NCI-H526 treated with DMSO at 0.1 percent for 48 hours (cell line): ENCODE measurements at places on chromosomes 3 and 15.

GRCh38 chr3:184289426-184289938, 9.6 kb upstream of the PSMD2 start:
- DNase-seq = peak; percentile 43

- no peak for DNase-seq
Observed at GRCh38 chr3:73652896-73653295, 28.2 kb upstream of the PDZRN3 start.

DNA sequence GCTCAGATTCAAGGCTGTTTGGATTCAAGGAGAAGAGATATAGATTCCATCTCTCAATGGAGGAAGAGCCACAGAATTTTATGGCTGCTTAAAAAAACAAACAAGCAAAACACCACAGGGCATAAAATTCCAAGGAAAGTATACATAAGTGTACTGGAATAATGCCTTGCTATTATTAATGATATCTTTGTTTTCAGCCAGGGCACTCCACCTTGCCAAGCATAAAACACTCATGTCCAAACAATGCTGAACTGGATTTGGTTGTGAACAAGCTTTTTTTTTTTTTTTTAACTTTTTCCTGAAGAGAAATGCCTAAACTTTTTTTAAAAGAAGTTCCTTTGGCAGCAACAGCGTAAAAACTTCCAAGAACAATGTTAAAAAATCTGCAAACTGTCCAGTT, 4.8 kb upstream of the CLSTN2 start:
- DNase-seq = no peak

DNA sequence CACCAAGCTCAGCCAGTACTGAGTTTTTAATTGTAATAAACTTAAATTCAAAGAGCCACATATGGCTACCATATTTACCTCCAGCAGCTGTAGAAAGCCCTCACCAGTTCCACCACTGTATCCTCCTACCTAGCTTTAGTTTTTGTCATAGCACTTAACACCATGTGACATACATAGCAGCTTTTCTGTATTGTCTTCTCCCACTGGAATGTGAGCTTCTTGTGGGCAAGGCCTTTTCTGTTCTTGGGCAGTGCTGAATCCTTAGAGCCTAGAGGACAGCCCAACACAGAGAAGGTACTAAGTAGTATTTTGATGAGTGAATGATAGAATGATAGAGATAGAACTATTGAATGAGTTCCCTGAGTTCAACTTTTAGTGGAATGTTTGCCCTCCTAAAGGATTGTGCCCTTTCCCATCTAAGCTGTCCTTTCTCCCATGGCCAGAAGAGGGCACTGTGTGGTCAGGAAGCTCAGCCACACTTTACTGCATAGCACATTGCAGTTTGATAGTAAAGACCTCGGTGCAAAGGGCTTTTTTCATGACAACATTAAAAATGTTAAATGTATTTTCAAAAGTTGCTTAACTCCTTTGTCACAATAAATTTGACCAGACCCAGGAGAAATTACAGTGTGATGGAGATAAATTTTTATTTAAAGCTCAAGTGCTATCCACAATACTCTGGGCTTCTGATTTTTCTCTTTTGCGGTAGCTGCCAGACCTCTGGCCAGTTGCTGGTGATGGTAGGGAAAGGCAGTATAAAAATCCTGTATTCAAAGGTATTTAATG, 115.8 kb downstream of the GHSR start:
- peak; percentile 34 for DNase-seq

GRCh38 chr3:192915304-192915703, 2.4 kb downstream of the MB21D2 start:
- DNase-seq = peak; percentile 76

- no peak for DNase-seq
Observed at GRCh38 chr3:162400697-162401096, 904.1 kb downstream of the OTOL1 start.

GRCh38 chr3:173932624-173933023, 535.1 kb downstream of the NLGN1 start:
- peak; percentile 57 for DNase-seq

DNA sequence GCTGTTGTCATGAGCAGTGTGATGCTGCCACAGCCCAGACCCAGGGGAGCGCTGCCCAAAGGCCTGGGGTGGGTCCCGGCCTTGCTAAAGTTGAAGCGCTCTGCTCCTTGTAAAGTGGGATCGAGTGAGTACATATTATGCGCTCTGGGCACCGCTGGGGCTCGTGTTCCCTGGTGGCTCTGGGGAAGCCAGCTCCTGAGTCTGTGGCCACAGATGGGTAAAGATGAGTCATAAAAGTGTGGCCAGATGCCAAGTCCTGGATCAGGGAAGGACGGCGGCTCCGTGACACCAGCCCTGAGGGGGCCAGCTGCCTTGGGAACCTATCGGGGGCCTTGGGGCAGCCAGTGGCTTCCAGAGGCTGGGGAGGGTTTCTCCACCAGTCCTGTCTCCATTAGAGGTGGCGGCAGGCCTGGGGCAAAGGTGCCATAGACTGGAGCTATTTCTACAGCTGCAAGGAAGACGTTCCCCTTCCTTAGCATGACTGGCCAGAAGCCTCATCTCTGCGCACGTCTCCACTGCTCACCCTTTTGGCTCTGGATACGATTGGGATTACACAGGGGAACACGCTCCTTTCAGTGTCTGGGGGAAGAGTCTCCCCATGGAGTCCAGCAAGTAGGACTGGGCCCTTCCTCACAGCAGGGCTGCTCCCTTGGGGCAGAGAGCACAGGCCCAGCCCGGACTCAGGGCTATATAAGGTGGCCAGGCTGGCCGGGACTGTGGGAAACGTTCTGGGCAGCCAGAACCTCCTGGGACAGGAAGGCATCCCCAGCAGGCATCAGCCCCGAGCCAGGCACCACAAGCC, 1.2 kb upstream of the ITIH4 start:
- DNase-seq = no peak

- DNase-seq = no peak
Observed at GRCh38 chr3:128577711-128578110, 72.9 kb downstream of the RPN1 start.

- DNase-seq = no peak
Observed at GRCh38 chr3:107227091-107227490, 150.1 kb upstream of the CCDC54 start.

DNA sequence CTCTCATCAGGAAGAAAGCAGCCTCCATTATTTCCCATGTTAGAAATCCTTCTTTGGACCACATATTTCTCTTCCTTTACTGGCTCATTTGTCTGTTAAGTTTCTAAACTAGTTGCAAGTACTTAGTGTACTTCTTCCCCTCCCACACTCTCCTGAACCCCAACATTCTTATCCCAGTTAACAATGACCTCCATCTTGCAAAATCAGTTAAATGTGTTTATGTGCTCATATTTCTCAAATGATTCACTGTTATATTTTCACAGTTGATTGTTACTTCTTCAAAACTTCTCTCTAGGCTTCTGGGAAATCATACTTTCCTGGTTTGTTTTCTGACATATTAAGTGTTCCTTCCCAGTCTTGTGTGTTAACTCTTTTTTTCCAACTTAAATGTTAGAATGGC, 856.9 kb downstream of the EPHA3 start:
- DNase-seq = no peak

DNA sequence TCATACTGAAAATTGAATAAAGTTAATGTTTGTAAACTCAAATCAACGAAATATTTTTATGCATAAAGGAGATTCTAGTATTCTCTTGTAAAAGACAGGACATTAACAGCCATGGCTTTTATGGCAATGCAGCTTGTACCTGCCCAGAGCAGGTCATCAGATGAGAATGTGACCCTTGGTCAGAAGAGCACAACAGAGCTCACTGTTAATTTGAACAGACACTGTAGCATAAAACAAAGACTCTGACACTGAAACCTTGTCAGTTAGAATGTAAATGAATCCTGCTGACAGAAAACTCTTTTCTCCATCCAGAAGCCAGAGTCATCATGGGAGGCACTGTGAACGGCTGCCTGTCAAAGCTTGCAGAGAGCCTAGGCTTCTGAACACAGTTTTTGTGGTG, 410.6 kb downstream of the RAP2B start:
- no peak for DNase-seq

- no peak for DNase-seq
Observed at GRCh38 chr3:81154611-81155143, 606.8 kb downstream of the GBE1 start.

- DNase-seq = peak; percentile 24
Observed at GRCh38 chr3:101466465-101467309, 46.3 kb downstream of the SENP7 start.

DNA sequence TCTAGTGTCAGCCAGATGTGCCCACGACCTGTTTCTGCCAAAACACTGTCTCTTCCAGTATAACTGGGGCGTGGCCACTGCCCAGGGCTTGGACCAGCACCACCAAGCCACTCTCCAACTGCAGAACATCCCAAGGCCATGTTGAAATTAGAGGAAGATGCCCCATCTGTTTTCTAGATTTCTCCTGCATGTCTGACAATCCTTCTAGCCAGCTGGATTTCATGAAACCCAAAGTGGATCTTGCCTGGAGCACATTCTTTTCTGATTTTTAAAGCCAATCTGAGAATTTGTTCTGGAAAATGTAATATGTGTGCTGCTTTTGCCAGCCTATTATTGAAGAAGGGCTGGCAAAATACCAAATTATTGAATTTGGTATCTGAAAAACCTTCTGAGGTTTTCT, 182.5 kb downstream of the SLCO3A1 start:
- no peak for DNase-seq

DNA sequence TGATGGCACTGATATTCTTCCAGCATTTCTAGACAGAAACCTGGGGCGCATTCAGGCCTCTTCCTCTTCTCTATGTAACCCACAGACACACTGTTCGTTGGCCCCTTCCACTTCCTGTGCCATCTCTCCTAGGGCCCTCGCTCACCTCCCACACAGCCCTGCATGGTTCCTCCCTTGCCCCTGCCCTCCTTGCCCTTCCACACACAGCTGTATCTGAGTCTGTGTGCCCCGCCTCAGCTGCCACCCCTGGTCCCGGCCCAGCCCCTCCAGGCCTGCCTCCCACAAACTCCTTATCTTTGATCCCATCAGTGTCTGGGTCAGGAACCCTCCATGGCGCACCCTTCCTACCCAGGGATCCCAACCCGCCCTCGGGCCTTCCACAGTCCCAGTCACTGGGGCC, 37.9 kb downstream of the RAB6B start:
- DNase-seq = no peak

GRCh38 chr3:62557450-62557849, 184.1 kb upstream of the FEZF2 start:
- DNase-seq = no peak

- DNase-seq = no peak
Observed at GRCh38 chr3:178367817-178368617, 168.2 kb upstream of the KCNMB2 start.

DNA sequence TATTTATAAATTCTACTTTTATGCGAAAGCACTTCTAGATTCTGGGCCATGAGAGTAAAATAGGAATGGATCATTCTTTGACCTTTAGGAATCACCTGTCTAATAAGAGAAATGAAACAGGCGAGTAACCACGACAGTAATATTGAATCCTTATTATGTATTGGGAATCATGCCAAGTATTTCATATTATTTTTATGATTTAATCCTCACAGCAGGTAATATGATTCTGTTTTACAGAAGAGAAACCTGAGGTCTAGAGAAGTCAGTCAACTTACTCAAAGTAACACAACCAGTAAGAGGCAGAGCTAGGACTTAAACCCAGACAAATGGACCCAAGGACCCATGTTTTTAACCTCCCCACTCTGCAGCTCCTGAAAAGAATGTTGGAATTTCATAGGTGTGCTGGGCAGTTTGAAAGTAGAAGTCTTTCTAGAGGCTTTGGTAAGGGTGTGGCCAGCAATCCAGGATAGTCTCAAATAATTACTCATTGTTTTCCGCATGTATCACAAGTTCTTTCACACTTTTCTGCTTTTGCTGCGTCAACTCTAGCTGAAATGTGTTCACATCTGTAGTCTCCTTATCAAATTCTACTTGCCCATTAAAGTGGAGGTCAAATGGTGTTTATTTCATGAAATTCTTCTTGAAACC, 181.7 kb downstream of the TPRG1 start:
- DNase-seq = no peak

DNA sequence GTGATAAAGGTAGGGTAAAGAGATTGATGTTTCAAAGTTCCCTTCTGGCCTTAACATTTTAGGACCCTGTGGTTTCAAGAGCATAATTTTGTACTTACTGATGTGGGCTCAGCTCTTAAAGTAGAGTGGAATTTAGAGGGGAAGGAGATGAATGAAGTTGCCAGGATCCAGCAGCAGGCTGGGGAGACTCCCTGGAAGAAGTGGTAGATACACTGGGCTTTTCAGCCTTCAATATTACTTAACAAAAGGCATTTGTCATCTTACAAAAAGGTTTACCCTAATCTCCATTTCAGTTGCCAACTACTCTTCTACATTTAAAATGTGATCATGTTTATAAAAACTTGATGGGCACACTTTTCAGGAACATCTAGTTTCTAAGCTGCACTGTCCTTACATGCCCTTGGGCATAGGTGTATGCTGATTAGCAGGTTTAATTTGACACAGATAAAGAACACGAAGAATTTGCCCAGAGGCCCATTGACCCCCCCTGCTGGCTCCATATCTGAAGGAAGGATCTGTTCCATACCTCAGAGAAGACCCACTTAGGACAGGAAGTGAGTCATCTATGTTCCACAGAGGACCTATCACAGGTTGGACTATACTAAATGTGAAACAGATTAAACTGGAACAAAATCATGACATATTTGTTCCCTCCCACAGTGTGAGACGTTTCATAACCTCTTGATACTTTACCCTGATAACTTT, 93.0 kb upstream of the LPP start:
- no peak for DNase-seq

DNA sequence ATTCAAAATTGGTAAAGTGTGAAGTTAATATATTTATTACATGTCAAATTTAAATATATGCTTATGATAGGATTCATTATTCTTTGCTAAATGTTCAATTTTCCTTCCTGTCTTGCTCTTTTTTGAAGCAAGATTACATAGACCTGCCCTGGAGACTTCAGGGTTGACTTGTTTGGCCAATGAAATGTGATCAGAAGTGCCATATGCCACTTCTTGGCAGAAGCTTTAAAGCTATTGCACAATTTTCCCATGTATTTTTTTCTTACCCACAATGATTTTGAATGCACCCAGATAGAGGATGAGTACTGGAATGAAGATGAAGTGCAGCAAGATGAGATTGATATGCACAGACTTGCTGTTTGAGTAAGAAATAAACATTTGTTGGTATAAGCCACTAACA, 406.3 kb upstream of the BCHE start:
- DNase-seq = no peak

GRCh38 chr3:188197388-188197847, 43.5 kb downstream of the LPP start:
- no peak for DNase-seq

GRCh38 chr3:102235679-102236078, 199.1 kb upstream of the ZPLD1 start:
- peak; percentile 12 for DNase-seq
